ENCODE measurements at places on chromosomes 12 and 14.

DNA sequence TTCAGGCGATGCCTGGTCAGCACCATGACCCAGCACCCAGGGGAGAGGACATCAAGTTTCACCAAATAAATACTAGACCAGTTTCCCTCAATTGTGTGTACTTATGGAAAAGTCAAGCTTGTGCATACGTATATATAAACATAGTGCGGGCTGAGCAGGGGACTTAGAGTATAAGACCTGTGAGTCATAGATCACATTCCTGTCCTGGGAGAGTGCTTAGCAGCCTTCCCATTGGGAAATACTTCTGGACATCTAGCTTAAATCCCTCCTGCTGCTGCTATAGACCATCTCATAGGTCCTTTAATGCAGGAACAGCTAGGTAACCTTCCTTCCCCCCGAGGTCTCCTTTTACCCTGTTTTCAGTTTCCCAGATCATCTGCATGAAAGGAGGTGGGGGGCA is 51.9 kb downstream of the PRMT8 start:
- DNase-seq: no peak

DNA sequence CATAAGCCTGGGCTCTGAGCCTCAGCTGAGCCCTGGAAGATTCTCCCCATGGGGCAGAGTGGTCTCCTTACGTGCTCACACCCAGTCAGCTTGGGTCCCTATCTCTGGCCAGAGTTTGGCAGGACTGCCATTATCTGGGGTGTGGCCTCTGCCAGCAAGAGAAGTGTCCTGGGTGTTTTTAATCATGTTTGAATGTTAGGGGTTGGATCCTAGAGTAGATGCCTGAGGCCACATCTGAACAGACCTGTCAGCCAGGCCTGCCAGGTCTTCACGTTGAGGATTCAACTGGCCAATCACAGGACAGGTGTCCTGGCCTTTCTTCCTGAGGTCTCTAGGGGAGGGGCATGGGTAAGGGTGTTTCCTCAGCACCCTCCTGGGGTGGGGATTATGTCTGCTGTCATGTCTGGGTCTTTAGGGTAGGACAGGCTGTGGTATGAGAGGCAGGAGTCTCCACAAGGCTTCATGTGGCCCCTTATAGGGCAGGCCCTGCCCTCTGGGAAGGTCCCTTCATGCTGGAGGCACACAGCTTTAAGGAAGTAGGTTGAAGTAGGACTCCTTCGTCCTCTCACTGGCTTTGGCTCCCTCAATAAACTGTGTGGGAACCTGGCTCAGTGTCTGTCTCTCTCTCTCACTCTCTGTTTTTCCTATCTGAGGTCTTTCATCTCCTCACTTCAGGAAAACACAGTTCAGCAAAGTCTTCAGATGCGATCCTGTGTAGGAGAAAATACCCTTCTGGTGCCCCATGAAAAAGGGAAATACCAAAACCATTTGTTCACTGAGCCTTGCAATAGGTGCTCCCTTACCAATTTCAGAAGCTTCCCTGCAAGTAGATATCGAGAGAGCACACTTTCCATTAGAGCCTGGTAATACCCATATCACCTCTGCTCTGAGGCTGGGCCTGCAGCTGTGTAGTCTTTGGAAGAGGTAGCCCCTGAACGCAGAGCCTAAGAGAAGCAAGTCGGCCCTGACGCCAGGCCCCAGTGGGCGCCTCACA is 6.7 kb upstream of the FITM1 start:
- DNase-seq: no peak

GRCh38 chr14:90274019-90274418 is 17.7 kb downstream of the PSMC1 start:
- no peak for DNase-seq

DNA sequence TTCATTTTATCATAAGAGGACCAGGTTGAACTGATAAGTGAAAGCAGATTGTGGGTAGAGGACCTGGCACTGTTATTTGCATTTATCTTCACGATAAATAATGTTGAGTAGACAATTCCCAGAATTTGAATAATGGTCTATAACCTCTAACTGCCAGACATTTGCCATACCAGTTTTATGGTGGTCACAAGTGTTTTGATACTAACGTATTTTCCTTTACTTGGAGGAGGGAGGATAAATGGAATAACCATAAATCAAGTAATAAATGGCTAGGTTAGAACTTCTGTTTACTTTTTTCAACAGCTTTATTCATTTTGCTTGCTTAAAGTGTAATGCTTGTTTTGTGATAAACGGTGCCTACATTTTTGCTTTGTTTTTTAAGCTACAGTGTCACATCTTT is 9.5 kb downstream of the PAX9 start:
- peak; percentile 36 for DNase-seq

- DNase-seq: peak; percentile 30
Observed at GRCh38 chr14:24332268-24332993, 2.4 kb downstream of the ADCY4 start.

GRCh38 chr14:69045857-69046475 is 66.9 kb upstream of the ACTN1 start:
- no peak for DNase-seq

- DNase-seq: no peak
Observed at GRCh38 chr12:29053567-29053966, 95.5 kb upstream of the FAR2 start.

DNA sequence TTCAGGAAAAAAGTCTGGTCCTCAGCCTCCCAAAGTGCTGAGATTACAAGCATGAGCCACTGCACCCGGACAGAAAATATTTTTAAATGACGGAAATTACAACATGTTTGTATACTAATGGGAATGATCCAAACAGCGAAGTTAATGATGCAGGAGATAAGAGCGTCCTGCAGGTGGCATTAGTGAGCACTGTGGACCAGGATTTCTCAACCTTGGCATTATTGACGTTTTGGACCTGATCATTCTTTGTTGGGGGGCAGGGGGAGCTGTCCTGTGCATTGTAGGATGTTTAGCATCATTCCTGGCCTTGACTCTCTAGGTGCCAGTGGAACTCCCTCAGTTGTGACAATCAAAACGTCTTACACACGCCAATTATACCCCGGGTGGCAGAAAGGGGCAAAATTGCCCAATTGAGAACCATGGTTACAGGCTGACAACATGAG is 34.1 kb downstream of the SCFD1 start:
- DNase-seq: no peak

DNA sequence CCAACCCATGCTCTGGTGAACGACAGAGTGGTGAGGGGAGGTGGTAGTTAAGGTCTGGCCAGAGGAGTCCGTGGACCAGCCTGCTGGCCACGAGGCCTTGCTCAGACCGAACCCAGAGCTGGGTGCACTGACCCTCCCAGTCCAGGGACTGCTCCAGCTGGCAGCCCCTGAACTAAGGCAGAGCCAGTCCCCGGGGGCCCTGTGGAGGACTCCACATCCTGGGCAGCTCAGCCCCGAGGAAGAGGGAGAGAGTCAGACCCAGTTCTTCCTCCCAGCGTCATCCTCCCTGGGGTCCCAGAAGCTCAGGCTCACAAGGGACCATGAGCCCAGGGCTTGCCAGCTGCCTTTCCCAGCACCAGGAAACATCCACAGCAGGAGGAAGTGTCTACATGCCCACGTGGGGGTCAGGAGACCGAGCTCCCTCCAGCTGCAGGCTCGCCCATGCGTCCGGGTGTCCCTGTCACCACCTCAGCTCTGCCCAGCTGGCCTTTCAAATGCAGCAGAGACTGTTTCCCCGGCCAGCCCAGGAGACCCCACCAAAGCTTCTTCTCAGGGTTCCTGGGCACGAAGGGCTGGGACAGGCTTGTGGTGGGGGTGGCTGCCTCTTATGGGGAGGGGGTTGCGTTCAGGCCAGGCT is 194.4 kb downstream of the KIF26A start:
- no peak for DNase-seq

DNA sequence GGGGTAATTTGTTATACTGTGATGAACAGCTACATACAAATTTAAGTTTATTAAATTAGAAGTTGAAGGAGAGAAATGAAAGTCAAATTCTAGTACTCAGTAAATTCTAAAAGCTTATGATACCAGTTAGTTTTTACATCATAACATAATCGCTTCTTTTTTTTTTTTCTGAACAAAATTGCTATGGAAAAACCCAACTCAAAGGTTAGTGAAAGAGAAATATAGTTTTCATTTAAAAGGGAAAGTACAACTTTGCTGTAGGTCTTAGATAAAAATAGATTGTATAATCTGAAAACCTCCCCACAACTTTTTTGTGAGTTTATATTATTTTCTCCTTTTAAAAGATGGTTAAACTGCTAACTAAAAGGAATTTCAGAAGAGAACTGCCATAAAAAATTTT is 53.7 kb upstream of the LRRK2 start:
- DNase-seq: no peak

- no peak for DNase-seq
Observed at GRCh38 chr12:93338598-93338997, 39.1 kb upstream of the NUDT4 start.

DNA sequence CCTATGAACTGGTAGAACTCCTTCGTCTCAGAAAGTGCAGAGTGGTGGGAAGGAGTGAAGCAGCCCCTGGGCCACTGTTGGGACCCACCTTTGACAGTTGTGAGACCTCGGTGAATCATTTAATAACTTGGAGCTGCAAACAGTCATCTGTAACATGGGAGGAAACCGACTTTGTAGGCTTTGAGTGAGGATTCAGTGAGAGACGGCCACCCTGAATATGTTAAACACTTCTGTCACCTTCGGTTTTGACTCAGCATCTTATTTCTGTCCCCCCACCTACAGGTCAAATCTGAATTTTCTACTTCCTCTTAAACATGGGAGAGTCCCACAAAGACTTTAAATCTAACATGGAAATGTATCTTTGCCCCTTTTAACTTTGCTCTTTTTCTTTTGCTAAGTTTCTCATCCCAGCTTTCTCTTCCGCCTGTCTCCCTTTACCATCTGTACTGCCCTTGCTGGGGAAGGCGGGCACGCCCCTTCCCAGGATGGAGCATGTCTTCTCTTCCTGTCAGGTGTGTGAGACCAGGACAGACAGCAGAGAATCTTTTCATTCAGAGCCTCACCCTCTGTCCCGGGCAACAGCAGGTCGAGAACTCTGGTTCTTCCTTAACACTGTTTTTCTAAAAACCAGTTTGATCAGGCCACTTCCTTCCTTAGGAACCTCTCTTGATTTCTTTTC is 37.1 kb downstream of the ZC3H14 start:
- no peak for DNase-seq
